ENCODE measurements at places on chromosomes 1 and 21.

DNA sequence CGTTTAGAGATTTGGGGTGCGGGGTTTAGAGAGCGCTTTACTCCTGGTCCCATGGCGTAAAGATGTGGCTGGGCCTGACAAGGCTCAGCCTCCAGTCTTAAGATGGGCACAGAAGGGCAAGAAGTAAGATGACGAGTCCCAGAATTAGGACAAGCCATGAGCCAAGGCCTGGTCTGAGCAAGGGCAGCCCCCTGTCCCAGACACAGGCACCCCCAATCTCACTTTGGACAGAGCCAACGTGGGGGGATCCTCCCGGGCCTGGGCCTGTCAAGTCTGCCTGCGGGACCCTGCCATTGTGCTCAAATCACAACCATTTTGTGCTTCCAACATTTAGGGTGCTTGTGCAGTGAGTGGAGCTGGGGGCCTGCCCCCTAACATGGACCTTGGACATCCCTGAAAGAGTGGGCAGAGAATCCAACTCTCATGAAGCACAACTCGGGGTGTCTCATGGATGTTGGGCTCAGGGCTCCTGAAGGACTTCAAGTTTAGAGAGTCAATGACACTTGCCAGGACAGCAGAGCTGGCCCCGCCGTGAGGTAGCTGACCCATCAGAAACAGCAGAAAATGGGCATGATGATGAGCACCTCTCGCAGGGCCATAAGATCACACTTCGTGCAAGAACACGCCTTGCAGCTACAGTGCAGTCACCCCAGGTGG is 52.6 kb downstream of the KIF21B start:
- DNase-seq, result no peak

DNA sequence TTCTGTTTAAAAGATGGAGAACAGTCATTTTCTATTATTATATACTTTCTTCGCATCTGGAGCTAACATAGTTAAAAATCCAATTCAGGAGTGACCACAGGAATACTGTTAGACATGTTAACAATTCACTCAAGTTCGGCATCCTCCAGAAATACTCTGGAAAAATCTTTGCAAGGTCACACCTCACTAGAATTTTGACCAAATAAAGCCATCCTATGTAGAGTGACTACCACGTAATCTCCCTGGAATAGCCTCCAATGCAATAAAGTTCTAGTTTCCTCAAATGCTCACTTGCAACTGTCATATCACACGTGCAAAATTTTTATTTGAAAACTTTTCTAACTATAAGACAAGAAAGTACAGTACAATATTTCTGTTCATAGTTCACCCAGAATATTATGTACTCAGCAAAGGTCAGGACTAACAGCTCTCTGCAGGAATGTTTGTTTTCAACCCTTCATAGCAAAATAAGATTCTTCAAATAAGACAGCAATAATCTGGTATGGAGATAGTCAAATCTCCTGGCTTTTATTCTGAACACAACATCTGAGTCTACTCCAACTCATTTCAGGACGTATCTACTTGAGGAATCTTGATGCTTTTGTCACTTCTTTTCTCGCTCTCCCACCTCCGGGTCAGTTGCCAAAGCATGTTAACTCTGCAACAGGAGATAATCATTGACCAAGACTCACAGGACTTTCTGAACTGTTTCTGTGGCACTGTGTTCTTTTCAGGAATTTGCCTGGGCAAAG is 82.6 kb downstream of the GDAP2 start:
- DNase-seq, result no peak

GRCh38 chr1:245575710-245576109 is 420.9 kb downstream of the KIF26B start:
- DNase-seq, result no peak

GRCh38 chr1:197916500-197916983 is 630 bp upstream of the LHX9 start:
- no peak for DNase-seq

- no peak for DNase-seq
Measured at GRCh38 chr1:231776757-231777062, 150.1 kb downstream of the DISC1 start.

GRCh38 chr1:187451238-187451637 is 622.5 kb downstream of the PLA2G4A start:
- no peak for DNase-seq

DNA sequence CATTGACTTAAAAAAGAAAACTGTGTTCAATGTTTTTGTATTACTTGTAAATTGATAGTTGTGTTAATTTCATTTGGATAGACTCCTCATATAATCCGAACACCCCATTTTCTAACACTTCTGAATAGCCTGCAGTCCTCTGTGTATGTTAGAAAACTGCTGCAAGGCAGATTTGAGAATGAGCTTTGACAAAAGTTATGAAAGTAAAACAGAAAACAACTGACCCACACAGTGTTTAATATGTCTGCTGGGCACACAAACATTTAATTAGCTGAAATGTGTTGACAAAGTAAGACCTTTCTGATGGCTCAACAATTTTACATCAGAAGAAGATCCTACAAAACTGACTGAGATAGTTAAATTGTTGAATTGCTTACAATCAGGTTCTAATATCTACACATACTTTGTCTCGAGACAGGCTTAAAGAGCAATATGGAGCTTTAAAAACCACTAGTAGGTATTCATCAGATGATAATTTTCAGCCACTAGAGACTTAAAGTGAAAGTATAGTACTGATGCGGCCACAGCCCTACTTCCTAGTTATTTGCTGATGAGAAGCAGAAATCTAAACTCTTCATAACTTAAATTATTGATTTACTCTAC is 40.0 kb upstream of the PRMT6 start:
- DNase-seq, result no peak

GRCh38 chr1:28358716-28359115 is 10.8 kb upstream of the PHACTR4 start:
- DNase-seq, result no peak

Measured in anterior cingulate cortex (tissue), 58 donors.